Psoas muscle (tissue), 8 donors: ENCODE measurements at places on chromosomes 12 and 14. TPM values are rescaled to one million over a fixed set of nuclear protein-coding genes. Genes with fewer than 3 reads are reported as not detected.
A peak's percentile ranks its signal among the peaks of the same experiment; 100 is the strongest.

DNA sequence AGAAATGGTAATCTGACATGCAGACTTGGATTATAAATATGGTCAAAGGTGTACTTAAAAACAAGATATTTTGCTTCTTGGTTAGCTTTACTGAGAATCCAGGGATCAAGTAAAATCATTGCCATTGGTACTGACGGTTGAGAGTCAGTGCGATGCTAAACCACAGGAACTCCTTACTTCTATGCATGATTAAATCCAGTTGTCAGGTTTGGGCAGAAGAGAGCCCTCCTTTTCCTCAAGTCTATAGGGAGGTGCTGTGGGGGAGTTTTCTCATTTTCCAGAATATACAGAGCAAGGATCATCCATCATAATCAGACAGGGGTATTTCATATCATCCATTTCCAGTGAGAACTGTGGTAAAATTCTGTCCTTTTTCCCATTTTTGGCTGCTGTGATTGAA is 839.1 kb downstream of the NRXN3 start:
- DNase-seq: no peak

The HOXC4 gene
- 2.7 TPM for total RNA-seq

DNA sequence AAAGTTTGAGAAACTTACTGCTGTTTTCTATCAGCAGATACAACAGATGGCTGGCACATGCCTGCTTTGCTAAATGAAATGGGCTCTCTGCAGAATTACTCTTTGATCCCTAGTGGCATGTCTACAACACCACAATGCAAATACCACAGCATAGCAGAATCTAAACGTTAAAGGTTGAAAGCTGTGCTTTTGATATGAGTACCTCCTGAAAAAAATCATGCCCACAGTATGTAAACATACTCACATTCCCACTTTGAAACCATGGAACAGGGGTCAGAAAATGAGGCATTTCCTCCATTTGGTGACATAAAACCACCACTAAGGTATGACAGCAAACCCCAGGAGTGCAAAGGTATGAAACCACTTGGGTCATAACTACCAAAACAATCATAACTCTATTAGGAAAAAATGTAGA is 7.5 kb downstream of the WIF1 start:
- no peak for DNase-seq

DNA sequence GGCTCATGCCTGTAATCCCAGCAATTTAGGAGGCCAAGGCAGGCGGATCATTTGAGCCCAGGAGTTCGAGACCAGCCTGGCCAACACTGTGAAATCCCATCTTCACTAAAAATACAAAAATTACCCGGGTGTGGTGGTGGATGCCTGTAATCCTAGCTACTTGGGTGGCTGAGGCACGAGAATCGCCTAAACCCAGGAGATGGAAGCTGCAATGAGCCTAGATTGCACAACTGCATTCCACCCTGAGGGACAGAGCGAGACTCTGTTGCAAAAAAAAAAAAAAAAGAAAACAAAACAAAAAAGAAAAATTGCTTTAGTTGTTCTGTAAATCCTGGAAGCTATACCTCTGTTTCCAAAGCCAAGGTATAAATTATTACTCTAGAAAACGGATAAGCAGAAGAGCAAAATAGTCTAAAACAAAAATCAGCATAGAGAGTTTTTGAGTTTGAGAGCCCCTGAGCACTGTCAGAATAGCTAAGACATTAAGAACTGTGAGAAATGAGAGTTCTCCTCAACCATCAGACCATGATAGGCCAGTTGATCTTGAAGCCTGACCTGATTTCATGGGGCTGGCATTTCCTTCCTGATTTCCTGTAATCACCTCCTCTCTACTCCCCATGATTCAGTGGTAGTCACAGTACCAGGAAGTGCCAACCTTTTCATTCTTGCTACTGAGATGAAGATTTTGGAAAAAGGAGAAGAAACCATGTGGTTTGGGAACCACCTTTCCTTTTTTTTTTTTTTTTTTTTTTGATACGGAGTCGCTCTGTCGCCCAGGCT is 31.7 kb downstream of the ATP2A2 start:
- DNase-seq: no peak

The KRT83 gene
- total RNA-seq: not detected

GRCh38 chr14:96861568-96862310 is 64.6 kb downstream of the VRK1 start:
- DNase-seq: no peak

DNA sequence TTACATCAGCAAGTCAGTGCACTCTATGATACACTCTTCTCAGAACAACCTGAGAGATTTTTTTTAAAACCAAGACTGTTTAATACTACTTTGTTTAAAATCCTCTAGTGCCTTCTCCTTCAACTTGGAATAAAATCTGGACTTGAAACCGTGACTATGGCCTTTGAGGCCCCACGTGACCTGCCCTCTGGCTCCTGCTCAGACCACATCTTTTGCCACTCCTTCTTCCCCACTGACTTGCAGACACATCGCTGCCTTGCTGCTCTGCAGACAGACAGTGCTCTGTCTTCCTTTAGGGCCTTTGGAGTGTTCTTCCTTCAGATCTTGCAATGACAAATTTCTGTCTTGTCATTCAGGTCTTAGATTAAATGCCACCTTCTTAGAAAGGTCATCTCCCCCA is 48.5 kb downstream of the TTC8 start:
- DNase-seq: no peak

GRCh38 chr14:58307597-58308316 is 9.4 kb downstream of the ARID4A start:
- DNase-seq: no peak

The PRORP gene
- total RNA-seq: 23.0 TPM

DNA sequence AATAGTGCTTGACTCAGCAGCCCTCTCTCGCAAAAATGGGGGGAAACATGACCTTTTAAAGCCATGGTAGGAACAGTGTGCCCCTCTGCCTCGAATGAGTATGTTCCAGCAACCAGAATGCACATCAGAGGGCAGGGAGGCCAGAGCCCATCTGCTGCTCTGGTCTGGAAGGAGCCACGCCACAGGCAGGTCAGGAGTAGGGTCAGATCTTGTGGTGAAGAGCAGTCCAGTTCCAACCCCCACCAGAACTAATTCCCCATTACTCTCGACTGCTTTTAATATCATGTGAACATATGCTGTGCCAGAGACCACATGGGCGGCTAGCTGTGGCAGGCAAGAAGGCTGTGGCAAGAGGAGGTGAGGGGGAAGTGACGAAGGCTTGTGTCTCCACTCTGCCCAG is 34.6 kb upstream of the TMX1 start:
- DNase-seq: no peak

The TESPA1 gene
- not detected for total RNA-seq

GRCh38 chr14:93936245-93936644 is 9.1 kb downstream of the FAM181A start:
- no peak for DNase-seq

DNA sequence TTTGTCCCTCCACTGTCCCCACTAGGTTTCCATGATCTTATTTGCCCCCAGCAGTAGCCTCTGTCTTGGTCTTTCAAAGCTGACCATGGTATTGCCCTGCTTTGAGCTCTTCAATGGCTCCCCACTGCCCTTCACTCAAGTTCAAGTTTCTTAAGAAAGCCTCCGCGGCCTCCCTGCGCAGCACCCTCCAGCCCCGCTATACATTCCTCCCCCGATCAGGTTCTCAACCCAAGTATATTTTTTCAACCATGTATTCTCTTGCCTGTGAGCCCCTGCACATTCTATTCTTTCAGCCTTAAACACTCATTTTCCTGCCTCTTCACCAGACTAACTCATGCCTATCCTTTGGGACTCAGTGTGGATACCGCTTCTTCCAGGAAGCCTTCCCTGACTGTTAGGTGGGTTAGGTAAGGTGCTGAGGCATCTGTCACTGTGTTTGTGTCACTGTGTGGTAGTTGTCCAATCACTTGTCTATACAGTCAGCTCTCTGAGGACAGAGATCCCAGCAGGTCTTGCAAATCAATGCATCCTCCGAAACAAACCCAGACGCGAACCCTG is 4.3 kb downstream of the FAIM2 start:
- no peak for DNase-seq

DNA sequence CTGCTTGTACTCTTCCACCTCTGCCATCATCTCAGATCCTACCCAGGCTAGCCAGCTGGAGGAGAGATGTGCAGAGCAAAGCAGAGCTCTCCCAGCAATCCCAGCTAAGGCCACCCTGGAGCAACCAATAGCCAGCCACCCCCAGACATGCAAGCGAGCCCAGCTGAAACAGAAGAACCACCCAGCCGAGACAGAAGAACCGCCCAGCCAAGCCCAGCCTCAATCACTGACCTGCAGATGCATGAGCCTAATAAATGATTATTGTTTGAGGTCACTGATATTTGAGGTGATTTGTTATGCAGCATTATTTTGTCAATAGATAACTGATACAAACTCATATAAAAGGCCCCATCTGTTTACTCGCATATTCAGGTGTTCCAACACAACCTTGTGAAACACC is 106.3 kb downstream of the SCARB1 start:
- no peak for DNase-seq

- no peak for DNase-seq
These were observed 49.9 kb downstream of the FOXA1 start for GRCh38 chr14:37545174-37545573.

- no peak for DNase-seq
These were observed 84.3 kb downstream of the DYRK2 start for GRCh38 chr12:67732857-67733256.

The TMEM30B gene
- total RNA-seq: 2.0 TPM

- DNase-seq: peak; percentile 82
These were observed 18.1 kb downstream of the NUAK1 start for GRCh38 chr12:106120519-106121105.

GRCh38 chr12:130591736-130592135 is 124.4 kb downstream of the RIMBP2 start:
- DNase-seq: no peak

DNA sequence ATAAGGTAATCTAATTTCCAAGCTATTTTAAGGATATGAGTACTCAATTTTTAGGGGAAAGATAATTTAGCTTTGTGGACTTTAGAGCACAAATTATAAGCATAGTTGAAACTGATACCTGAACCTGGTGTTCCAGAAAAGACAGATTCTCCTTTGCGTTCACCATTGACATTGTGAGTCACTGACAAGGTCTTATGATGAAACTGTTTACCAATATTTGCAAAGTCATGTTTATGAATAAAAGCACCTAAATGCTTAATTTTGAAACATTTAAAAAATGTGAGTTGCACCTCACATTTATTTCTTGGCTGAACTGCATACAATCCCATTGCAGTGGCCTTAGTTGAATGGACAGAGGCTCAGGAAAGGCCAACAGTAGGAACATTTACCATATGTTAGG is 3.9 kb downstream of the BCAT1 start:
- no peak for DNase-seq

- DNase-seq: no peak
These were observed 87.5 kb downstream of the EPS8 start for GRCh38 chr12:15701631-15702156.

The CFAP54 gene
- total RNA-seq: not detected

GRCh38 chr12:69425417-69425816 is 44.8 kb upstream of the FRS2 start:
- no peak for DNase-seq

GRCh38 chr14:65361920-65362319 is 50.6 kb upstream of the FUT8 start:
- DNase-seq: peak; percentile 49

GRCh38 chr14:92385561-92385960 is 62.6 kb downstream of the SLC24A4 start:
- no peak for DNase-seq

The MYF6 gene
- total RNA-seq: 377 TPM

- no peak for DNase-seq
These were observed 15.3 kb upstream of the KRT80 start for GRCh38 chr12:52207106-52207505.

- DNase-seq: no peak
These were observed 262.3 kb downstream of the NUAK1 start for GRCh38 chr12:105876396-105876927.

DNA sequence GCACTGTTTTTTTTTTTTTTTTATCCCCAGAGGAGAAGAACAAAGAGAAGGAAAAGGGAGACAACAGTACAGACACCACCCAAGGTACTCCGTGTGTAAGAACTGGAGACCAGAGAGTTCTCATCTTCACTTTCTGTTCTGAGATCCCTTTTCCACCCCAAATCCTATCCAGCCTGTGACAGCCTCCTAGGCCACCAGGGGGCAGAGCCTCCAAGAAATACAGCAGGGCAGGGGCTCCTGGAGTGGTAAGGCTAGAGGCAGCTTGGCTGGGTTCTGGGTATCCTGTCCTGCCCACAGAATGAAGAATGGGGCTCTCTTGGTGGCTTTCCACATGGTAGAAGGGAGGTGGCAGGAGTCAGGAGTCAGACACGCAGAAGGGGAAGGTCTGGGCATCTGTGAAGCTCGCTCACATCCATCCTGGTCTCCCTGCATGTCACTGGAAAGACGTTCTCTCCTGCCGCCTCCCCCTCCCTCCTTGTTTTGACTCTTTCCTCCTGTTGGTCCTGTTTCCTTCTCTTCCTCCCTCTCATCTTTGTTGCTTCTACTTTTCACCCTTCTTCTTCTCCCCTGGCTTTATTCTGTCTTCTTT is 12.0 kb downstream of the CLSTN3 start:
- no peak for DNase-seq

DNA sequence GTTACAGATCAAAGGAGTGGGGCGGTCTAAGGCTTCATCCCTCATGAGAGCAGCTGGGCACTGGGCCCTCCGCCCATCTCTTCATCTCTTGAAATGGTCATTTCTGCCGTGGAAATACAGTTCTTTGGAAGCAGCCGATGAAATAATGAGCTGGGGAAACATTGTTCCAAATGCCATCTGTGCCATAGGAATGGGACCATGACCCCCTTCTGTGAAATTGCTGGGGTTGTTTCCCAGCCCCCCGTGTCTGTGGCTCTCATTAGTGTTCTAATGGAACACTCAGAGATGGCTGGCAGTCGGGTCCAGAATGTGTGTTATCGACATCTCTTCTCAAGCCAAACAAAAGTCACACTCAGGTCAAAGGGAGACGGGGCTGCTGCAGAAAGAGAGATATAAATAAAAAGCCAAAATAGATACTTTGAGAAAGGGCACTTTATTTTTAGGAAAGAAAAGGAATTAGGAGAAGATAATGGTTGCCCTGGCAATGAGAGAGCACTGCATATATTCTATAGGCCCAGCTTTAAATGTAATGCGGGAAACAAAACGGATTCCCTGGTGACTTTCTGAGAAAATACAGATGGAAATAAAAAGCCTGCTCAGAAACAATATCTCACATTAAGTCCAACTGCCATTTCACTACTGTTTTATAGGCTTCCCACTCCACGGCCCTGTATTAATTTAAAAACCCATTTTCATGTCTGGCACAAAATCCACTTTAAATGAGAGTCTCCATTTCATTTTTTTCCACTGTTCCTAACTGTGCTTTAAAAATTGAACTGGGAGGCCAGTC is 107.1 kb downstream of the TTC8 start:
- no peak for DNase-seq

- no peak for DNase-seq
These were observed 15.8 kb downstream of the KRT18 start for GRCh38 chr12:52964556-52965336.

- no peak for DNase-seq
These were observed 60.0 kb downstream of the PLEKHG7 start for GRCh38 chr12:92762773-92763172.
